ENCODE measurements at places on chromosomes 12 and 14.
A peak's percentile ranks its signal among the peaks of the same experiment; 100 is the strongest.

DNA sequence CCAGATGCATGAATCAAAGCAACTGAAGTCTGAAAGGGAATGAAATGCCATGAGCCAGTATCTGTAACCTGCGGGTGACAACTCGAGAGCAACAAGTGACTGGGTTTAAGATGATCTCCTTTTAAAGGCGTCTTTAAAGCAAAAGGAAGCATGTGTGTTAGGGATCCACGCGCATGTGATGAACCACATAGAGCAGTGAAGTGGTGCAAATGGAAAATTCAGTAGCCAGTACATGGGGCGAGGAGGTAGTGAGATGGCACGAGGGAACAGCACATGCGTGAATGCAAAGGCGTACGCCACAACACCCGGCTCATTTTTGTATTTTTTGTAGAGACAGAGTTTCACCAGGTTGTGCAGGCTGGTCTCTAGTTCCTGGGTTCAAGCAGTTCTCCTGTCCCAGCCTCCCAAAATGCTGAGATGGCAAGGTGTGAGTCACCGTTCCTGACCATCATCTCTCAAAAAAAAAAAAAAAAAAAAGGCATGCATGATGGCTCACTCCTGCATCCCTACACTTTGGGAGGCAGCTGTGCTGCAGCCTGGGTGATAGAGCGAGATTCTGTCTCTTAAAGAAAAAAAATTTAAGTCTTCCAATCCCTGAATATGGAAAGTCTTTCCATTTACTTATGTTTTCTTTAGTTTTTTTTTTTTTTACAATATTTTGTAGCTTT lies 24.6 kb upstream of the BCL7A start:
- no peak for DNase-seq

GRCh38 chr14:95265106-95266094 lies 54.3 kb downstream of the CLMN start:
- no peak for DNase-seq

DNA sequence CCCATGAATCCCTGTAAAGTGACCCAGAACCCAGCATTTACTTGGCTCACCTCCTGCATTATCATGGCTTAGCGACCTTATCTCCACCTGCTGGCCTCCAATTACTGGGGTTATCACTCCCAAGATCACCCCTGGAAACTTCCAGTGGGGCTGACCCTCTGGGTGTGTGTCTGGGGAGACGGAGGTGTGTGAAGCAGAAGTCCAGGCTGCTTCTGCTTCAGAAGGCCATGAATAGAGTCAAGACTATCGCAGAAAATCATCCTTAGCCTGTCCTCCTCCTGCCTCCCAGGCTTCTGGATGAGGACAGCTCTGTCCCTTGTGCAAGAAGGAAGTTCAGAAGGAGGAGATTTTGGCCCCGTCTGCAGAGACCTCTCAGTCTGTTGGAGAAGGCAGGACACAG lies 408 bp upstream of the KRT72 start:
- DNase-seq = peak; percentile 36

DNA sequence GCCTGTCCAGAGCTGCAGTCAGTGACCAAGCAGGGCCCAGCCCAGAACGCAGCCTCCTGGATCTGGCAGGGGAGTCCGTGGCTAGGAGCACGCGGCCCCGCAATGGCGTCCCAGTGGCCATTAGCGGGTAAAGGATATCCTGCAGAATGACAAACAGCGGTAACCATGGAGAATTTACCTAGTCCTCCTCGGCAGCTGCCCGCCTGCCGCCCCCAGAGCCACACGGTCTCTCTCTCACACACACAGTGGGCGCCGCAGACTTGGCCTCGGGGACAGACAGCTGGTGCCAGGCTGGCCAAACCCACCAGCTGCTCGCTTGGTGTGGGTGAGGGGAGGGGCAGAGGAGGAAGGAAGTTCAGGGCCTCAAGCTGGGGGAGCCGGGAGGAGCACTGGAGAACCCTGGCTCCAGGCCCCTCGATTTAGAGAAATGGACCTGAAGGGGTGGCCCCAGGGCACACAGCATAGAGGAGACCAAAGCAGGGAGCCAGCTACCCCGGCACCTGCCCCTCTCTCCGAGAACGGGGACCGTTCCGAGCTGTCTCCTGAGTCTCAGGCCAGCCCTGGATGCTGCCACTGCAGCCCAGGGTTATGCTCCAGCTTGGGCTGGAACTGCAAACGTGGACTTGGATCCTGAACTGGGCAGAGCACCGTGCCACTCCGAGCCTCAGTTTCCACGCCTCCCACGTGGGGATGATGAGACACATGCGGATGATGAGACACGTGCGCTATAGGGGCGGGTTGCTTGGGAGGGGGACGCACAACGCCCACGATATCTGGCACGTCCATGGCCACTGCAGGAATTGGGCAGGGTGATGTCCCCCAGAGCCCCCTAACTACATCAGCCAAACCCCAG lies 3.4 kb downstream of the CDK2AP1 start:
- DNase-seq = no peak

DNA sequence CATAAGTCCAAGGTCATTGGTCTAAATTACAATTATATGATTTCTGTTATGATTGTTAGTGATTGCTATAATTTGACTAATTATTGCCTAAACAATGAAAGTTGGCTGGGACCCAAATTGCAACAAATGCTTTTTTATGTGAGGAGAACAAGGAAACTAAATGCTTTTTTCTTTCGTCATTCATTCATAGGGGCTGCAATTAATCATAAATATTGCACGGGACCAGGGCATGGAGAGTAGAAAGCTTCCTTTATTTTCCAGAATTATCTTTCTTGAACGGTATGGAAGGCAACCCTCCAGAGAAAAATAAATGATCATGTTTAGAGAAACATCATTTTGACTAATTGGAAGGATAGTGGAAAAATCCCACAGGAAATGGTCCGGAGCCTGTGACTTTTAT lies 32.6 kb upstream of the ARHGAP5 start:
- no peak for DNase-seq
